NCI-H2171 (cell line): ENCODE measurements at places on chromosomes 1 and 21.
A peak's percentile ranks its signal among the peaks of the same experiment; 100 is the strongest.

- no peak for DNase-seq
Observed at GRCh38 chr1:155769257-155769656, 80.4 kb downstream of the DAP3 start.

DNA sequence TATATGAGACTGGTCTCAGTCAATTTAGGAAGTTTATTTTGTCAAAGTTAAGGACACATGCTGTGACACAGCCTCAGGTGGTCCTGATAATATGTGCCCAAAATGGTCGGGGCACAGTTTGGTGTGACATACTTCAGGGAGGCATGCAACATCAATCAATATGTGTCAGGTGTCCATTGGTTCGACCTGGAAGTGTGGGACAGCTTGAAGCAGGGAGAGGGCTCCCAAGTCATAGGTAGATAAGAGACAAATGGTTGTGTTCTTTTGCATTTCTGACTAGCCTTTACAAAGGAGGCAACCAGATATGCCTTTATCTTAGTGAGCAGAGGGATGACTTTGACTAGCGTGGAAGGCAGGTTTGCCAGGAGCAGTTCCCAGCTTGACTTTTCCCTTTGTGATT lies 4.5 kb upstream of the ERVH48-1 start:
- DNase-seq: no peak

GRCh38 chr21:32285476-32285875 lies 6.6 kb upstream of the MIS18A start:
- no peak for DNase-seq

DNA sequence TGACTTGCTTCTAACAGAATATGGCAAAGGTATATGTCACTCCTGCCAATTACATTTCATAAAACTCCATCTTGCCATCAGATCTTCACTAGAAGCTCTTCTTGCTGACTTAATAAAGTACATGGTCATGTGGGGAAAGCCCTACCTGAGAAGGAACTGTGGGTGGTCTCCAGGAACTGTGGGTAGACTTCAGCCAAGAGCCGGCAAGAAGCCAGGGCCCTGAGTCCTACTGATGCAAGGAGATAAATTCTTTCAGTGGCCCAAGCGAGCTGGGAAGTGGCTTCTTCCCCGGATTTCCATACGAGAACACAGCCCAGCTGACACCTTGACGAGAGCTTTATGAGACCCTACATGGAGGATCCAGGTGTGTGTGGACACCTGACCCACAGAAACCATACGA lies 228.7 kb downstream of the SMYD3 start:
- DNase-seq: no peak

GRCh38 chr1:240693844-240694243 lies 81.9 kb upstream of the GREM2 start:
- DNase-seq: no peak

DNA sequence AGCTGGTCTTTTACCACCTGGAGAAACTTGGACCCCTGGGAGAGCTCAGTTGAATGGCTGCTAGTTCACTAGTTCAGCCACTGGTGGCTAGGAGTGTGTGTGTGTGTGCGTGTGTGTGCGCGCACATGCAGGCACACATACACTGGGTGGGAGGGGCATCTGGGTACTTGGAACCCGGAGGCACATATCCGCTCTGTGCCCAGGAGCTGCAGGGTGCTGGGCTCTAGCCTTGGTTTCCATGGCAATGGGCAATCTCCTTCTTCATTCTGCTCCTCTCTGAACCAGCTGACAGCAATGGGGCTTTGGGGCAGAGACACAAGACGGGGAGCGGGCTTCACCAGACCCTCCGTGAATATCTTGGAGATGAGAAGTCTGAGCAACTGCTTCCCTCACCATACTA lies 87.1 kb upstream of the DISP3 start:
- no peak for DNase-seq

GRCh38 chr1:196477262-196477661 lies 131.0 kb downstream of the KCNT2 start:
- DNase-seq: no peak

DNA sequence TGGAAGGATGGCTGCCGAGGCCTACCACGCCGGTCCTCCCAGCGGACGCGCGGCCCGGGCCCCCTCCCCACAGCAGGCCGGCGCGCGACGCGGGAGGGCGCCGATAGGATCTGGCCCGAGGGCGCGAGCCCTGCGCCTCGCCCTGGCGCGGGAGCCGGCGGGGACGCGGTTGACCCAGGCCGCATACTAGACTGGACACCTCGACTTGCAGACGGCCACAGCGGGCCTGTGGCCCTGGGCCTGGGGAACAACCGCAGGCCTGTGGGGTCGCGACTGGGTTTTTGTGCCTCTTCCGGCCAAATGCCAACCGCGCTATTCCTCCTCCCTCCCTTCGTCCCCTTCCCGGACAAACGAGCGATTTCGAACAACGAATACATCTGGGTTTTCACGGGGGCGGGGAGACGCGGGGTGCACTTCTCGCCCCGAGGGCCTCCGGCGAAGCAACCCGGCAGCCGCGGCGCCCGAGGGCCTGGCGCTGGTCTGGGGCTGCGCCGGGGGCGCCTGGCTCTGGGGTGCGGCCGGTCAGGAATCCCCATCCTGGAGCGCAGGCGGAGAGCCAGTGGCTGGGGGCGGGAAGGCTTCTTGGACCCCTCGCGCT lies 2.4 kb downstream of the NHLH2 start:
- no peak for DNase-seq

GRCh38 chr1:228795596-228795995 lies 60.3 kb downstream of the RHOU start:
- no peak for DNase-seq

DNA sequence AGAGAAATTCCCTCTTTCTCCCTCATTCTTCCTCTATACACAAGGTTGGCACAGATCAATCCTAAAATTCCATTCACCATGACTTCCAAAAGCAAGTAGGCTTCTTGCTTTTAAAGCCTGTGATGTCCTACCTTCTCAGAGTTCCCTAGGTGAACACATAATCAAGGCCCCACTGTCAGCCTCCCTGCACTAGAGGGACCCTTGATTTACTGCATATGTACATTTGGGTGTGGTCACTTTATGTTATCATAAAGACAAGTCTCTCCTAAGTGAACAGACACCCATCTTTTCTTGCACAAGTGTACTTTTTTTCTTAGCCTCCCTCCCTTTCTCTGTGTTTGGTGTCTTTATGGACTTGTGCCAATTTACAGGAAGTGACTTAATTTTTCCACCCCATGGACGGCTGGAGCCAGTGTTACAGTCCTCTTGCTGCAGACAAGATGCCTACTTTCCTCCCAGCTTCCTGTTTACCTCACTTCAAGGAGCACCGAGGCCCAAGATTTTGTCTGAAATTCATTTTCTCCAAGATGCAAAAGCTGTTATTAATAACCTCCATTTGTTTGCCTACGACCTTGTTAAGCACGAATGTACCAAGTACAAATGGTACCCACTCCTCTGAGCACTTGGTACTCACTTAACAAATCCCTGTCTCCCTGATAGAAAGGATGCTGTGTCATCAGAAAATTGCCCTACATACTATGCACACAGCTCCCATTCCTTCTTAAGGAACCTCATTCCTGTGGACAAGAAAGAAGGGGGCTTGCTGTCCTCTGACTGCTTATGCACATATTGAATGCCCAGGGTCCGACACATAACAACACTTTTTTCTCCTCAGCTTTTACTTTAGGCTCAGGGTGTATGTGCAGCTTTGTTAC lies 82.8 kb upstream of the SLC44A3 start:
- DNase-seq: no peak

DNA sequence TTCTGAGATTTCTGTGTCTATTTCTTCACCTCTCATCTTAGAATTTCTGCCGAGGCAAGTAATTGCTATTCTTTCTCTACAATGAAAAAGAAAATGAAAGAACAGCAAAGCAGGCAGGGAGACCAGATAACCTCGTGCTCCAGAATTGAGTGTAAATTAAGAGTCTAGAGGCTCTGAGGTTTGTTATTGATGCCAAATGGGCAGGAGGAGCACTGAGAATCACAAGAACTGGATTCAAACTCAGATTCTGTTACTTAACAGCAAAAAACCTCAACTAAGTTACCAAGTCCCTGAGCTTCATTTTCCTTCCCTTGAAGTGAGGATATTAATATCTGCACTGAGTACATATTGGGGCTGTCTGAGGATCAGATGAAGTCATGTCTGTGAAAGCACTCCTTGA lies 5.5 kb upstream of the DDR2 start:
- no peak for DNase-seq

DNA sequence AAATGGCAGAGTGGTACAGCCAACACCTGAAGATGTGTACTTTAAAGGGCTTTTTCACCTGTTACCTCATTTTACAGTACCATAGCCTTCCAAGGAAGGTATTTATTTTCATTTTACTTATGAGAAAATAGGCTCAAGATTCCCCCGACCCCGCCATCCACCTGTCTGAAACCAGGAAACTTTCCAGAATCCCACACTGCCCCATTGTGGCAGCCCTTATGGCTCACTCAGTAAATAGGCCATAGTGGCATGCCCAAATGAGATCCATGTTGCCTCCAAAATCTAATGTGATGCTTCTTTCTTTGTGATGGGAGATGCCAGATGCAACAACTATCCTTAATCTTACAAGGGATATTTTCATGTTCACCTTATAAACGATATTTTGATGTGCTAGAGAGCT lies 97.8 kb downstream of the EBNA1BP2 start:
- DNase-seq: no peak

DNA sequence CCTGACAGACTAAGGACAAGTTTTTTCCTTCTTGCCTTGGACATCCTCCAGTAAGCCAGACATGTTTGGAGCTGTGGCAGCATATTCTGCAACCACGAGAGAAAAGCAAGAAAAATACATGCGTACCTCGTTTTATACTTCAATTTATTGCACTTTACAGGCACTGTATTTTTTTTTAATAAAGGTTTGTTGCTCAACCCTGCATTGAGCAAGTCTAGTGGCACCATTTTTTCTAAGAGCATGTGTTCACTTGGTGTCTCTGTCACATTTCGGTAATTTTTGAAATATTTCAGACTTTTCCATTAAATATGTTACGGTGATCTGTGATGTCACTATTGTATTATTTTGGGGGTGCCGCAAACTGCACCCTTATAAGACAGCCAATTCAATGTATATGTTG lies 2.1 kb upstream of the SSX2IP start:
- no peak for DNase-seq

DNA sequence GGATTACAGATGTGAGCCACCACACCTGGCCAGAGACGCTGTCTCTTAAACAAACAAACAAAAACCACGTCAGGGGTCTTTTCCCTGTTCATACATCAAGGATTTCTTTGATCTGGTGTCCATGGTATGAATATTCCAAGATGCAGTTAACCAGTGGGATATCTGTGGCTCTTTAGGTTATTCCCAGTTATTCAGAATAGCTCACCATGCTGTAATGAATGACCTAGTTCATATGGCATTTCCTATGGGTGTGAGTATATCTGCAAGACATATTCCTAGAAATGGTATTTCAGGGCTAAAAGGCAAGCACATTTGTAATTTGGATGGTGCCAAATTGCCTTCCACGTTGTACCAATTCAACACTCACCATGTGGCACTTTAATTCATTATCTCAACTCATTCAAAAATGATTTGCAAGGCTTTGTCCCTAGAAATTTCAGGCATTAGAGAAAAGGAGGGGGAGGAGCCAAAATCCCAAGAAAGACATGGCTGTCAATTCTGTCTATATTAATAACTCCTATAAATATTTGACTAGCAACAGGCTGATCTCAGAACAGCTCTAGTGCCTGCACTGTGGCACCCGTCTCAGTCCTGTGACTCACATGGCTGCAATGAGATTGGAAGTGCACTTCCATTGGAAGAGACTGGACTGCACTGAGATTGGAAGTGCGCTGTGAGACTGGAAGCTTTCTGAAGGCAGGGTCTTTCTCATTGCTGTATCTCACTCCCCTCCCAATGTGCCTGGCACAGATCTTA lies 6.0 kb upstream of the STMN1 start:
- no peak for DNase-seq

DNA sequence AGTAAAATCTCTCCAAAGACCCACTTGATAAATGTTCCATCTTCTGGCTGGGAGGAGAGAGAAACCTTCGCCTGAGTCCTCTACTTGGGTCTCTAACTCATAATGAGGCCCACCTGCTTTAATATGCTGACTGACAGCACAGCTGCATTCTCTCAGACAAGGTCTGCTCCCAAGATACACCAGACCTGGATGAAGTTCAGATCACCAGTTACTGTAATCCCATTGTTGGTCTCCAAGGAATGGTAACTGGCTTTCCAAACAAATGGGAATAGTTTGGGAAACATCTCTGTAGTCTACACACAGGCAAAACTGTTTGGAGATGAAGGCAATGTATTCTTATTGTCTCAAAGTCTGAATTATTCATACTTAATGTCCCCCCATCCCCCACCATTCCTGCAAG lies 27.9 kb upstream of the COL24A1 start:
- no peak for DNase-seq

GRCh38 chr1:47523835-47524215 lies 86.0 kb downstream of the FOXD2 start:
- no peak for DNase-seq

GRCh38 chr1:11358984-11359383 lies 86.0 kb downstream of the UBIAD1 start:
- peak; percentile 88 for DNase-seq

GRCh38 chr1:160488347-160489058 lies 34.6 kb downstream of the SLAMF6 start:
- no peak for DNase-seq

DNA sequence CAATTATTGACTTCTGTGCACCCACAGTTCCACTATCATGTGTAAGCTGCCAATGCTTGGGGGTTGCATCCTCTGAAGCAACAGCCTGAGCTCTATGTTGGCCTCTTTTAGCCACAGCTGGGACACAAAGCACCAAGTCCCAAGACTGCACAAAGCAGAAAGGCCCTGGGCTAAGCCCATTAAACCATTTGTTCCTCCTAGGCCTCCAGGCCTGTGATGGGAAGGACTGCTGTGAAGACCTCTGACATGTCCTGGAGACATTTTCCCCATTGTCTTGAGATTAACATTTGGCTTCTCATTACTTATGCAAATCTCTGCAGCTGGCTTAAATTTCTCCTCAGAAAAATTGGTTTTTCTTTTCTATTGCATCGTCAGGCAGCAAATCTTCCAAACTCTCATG lies 123.7 kb upstream of the DEPDC1 start:
- DNase-seq: no peak

DNA sequence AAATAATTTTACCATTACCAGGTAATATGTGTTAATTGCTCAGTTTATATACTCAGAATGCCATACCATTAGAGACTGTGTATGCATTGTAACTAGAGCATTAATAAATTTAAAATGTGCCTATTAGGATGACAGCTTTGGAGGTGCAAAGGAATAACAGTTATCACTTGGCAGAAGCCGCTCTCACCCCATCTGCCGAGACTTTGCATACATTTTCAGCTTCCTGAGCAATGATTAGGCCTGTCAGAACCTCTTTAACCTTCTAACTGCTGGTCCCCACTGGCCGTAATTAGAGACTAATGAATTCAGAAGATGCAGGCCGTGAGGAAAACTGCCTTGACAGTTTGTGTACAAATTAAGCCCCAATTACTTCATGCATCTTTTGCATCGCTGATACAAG lies 158.0 kb upstream of the PROX1 start:
- DNase-seq: peak; percentile 6
